ENCODE measurements at places on chromosomes 7 and 10.

DNA sequence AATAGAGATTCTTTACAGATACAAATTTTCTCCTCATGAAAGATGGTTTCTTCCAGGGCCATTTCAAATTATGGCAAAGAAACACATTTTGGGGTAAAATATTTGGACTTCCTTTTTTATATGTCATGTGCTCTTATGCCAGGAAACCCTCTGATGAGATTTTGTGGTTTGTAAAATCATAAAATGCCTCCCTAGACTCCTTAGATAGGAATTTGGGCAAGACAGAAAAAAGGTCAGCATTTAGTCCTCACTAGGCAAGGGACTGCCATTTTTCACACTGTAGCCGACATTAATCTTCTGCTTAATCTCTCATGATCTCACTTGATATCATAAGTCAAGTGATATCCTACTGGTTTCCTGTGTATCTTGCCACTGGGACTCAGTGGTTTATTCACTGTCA lies 286.4 kb downstream of the ARHGAP12 start:
- no peak for DNase-seq

DNA sequence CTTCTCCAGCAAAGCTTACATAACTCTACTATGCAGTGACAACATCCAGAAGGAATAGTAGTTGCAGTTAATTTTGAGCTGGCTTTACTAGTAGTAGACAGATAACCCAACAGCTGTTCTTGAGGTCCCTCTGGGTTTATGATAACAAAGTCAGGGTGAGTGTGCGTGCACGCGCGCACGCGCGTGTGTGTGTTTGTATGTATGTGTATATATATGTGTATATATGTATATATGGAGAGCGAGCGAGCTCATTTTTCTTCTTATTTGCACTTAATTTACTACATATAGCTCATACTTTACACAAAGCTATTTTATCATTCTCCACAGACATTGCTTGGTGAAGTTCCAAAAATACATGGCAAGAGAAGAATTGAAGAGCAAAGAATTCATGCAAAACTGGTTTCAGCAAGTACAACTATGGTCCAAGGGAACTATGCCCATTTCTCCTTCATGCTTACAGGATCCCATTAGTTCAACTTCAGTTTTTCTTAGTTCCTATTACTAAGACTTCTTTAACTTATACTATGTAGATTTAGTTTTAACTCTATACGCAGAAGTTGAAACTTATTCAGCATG lies 105.9 kb upstream of the TMEM168 start:
- DNase-seq: no peak

GRCh38 chr7:151272877-151273276 lies 24.4 kb upstream of the SMARCD3 start:
- no peak for DNase-seq

DNA sequence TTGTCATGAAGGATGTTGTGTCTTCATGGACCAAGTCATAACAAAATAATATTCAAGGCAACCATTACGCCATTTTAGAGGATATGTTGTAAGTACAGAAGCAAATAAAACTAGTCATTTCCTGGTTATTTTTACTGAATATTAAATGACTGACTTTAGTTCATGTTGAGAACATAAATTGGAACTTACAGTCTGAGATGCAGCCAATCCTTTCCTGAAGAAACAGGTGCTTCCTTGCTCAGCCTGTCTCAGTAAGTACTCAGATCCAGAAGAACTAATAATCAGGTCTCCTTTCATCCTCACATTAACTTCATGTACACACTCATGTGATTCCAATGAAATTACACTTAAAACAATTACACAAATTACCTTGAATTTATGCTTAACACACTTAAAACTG lies 12.3 kb downstream of the SEMA3A start:
- DNase-seq: no peak

- DNase-seq: no peak
Observed at GRCh38 chr7:141221007-141221612, 147.2 kb downstream of the TMEM178B start.

DNA sequence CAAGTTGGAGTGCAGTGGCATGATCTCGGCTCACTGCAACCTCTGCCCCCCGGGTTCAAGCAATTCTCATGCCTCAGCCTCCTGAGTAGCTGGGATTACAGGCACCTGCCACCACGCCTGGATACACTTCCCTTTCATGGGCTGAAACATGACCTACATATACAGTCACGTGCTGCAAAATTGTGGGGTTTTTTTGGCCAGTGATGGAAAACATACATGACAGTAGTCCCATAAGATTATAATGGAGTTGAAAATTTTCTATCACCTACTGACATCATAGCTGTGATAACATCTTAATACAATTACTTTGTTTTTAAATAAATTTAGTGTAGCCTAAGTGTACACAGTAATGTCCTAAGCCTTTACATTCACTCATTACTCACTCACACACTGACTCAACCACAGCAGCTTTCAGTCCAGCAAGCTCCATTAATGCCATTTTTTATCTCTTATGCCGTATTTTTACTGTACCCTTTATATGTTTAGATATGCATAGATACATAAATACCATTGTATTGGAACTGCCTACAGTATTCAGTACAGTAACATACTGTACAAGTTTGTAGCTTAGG lies 79.9 kb upstream of the TMEM196 start:
- DNase-seq: no peak

Measured in stimulated activated CD4-positive, alpha-beta T cell treated with anti-CD3 and anti-CD28 coated beads, TNF-alpha, amount 100 ng/mL, for 24 hours (primary cell).